Stimulated activated CD4-positive, alpha-beta T cell treated with anti-CD3 and anti-CD28 coated beads, Interleukin-12 subunit alpha, Interleukin-12 subunit beta, amount 100 ng/mL, for 48 hours (primary cell): ENCODE measurements at places on chromosomes 7 and 10.

DNA sequence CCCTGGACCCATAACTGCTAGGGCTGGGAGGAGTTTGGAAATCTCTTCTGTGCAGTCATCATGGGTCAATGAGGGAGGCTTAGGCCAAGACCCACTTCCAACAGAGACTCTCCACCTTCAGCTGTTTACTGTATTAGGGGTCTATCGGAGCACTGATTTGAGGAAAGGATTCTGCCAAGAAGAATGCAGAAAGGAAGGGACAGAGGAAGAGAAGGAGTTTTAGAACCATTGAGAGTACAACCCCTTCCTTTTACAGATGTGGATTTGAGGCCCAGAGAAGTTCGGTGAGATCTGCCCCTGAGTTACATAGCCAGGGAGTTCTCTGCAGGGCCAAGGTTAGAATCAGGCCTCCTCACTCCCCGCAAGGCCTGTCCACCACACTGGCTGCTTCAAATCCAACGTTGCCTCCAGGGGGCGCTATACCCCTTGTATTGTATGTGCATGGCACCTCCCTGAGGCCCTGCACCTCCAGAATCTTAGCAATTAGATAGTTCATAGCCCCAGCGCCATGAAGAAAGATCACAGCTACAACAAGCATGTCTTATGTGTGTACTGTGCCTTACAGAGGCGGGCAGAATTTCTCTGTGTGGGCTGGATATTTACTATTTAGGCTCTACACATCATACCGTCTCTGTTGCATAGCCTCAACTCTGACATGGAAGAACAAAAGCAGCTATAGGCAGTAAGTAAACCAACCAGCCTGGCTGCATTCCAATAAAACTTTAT, 246.8 kb downstream of the SKIDA1 start:
- peak; percentile 77 for DNase-seq

GRCh38 chr7:95631527-95631926, 35.2 kb upstream of the PDK4 start:
- DNase-seq: no peak

DNA sequence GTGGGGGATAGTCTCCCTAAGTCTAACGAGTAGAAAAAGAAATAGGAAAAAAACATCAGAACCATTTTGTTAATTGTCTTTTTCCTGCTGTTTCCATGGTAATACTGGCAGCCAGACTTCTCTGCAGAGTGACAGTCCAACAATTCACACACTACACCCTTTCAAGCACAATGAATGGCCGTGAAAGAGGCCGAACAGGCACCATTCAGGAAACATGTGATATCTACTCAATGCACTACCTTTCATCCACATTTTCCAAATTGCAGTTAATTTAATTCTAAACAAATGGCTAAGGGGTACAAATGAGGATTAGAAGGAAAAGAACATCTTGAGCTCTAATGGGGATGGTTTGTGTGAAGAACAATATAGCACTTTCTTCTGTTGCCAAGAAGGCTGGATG, 358.5 kb upstream of the ANKRD30A start:
- DNase-seq: no peak

DNA sequence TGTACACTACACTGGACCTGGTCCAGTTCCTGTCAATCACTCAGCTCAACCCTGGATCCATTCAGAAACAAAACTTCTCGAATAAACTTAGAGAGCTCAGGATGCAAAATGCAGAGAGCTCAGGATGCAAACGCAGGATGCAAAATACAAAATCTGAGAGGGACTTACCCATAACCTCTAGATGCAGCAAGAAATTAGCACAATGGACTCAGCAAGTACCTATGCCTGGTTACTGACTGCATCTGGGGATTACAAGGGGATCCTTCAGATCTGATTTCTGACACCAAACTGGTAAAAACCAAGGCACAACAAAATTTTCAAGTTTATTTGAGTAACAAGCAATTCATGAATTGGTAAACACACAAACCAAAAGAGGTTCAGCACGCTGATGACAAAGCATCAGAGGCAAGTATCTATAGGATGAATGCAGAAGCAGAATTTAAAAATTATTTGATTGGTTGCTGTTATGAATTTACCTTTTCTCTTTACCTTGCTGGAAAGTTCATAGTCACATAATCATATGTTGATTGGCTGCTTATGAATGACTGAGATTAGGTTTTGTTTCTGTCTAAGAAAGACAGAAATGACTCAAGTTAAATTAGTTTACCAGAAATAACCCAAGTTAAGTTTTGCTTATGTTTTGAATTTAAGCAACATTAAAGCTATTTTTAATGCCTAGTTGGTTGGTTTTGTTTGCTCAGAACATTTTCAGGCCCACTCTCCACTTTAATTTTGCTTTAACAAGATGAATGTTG, 11.4 kb downstream of the GIMAP6 start:
- DNase-seq: no peak

- DNase-seq: no peak
Measured at GRCh38 chr7:151342811-151343210, 1.2 kb downstream of the NUB1 start.

DNA sequence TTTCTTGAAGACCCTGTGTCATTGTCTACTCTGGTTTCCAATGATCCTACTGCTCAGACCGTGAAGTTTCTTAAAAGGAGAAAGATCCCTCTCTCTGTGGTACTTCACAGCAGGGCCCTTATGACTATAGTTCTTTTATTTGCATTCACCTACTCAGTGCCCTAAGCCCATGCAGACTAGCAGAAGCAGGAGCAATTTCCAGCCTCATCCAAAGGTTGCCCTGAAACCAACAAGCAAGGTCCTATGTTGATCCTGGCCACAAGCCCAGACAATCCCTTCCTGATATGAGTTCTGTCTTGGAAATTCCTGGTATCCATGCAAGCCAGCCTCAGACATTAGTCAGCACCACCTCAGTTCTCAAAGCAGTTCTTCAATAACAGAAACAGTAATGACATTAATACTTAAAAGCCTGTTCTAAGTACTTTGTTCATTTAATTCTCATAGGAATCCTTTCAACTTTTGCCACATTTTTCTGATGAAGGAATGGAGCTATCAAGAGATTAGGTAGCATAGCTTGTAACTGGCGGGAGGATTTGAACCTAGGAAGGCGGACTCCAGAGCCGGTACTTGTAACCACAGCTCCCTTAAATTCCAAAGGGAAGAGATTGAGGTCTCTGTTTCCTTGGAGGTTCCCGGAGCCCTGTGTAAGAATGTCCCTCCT, 58.1 kb upstream of the ST8SIA6 start:
- DNase-seq: no peak

DNA sequence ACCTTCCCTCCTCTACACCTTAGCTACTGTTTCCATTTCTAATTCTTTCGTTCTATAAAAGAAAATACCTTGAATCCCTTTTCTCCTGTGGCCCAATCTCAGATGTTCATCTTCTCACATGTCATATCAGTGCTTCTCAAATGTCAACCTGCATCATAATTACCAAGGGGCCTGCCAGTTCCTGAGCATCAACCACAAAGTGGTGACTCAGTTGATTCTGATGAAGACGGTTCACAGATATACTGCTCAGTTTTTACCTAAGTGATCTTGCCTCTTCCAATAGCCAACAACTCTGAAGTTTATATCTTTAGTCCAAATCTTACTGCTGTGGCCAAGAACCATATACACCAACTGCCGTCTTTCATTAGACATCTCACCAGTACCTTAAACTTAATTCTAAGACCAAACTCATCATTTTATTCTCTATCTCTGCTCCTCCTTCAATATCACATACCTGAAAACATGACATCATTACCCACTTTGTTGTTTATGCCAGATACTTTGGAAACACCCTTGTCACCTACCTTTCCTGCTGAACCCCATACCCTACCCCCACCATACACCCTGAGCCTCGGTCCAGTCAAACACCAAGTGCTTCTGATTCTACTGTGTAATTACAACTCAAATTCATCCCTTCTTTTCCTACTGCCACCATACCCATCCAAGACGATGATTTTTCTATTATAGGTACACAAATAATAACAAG, 115.5 kb downstream of the LMBR1 start:
- DNase-seq: no peak

- no peak for DNase-seq
Measured at GRCh38 chr10:110861930-110862649, 9.6 kb upstream of the PDCD4 start.

DNA sequence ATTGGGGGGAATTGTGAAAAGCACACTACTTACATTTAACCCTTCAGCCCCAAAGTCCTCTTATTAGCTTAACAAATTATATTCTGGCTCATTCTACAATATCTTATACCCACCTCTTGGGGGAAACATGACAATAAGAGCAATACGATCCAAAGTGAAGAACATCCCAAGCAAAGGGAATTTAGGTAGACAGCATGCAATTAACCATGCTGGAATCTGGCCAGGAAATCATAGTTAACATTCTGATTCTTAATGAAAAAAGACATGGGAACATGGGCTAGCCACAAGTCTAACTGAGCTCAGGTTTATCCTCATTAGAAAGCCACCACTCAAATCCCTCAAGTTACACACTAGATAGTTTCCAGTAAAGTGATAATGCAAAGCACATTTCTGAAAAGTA, 241.9 kb upstream of the SLC26A5 start:
- no peak for DNase-seq

DNA sequence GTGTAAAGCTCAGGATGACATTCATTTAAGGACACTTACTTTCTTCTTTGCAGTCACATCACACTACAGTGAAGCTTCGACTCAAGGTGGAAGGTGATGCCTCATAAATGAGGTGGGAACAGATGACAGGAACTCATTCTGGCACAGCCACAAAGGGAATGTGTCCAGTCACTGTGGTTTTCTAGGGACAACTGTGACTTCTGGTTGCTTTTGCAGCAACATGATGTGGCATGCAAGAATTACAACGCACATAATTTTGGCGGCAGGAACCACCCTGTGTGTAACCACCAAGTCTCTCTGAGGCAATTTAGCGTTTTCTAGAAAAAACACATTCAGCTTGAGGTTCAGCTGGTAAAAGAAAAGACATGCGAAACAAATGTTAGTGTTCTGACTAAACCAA, 32.0 kb upstream of the FERD3L start:
- no peak for DNase-seq

DNA sequence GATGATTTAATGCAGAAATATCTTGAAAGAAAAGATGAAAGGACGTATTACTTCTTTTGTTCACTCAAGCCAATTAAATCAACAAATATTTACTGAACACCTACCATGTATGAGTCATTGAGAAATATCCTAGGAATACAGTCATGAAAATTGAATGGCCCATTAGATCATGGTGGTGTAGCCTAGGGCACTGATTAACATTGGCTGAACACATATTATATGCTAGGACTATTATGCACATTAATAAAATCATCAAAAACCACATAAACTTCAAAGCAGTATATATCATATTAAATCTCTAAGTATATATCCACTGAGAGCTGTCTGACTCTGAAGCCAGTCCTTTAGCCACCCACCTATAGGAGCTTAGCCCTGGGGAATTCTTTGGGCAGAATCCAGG, 41.8 kb downstream of the FAM204A start:
- no peak for DNase-seq

DNA sequence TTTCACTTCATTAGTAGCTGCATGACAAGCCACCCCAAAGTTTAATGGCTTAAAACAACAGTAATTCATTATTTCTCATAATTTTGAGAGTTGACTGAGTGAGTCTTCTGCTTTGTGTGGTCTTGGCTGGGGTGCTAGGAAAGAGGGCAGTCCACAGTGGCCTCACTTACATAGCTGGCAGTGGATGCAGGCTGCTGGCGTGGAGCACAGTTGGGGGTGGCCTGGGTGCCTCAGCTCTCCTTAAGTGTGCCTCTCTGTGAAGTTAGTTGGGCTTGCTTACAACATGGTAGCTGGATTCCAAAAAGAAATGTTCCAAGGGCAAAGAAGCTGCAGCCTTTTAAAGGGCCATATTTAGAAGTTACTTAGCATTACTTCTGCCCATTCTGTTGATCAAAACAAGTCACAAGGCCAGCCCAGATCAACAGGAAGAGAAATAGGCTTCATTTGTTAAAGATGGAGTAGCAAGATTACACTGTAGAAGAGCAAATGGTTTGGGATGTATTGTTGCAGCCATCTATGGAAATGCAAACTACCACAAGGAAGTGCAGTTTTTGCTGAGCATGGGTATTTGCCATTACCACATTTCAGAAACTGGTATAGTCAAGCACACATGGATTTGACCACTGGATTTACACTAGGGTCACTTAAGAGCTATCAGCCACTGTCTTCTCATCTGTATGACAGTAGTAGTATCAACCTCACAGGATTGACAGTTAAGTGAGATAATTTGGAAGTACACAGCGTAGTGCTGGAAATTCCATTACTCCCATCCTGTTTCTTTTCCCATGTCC, 33.6 kb downstream of the ZEB1 start:
- no peak for DNase-seq

DNA sequence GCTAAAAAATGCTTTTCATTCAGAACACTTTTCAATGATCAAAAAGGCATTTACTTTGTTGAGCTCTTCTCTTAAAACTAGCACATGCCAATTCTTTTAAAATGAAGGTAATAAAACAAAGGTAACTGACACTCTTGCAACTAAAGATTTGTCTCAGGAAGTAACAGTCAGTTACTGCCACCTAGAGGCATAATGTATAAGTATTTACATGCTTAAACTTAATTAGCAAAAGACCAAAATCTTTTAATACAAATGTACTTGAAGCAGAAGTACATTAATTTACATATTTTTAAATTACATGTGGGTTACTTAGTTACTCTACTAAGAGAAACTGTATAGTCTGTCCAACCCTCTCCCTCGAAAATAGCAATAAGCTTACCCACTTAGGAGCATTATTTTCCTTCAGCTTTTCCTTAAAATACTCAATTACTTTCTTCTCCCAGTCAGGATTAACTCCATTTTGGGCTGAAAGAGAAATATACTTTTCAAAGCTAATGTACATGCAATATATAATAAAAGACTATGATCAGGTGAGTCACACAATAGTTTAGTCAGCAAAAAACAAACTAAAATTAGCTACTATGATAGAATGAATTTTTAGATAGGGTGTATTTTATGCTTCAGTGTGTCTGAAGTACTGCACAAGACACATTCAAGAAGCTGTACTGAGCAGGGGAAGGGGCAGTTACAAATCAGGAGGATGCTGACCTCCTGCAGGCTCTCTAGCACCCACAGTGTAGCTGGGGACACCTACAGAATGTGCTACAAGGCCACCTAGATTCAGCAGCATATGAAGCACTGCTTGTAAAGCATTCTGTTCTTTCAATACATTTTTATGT, 13.0 kb downstream of the MCMBP start:
- DNase-seq: no peak

GRCh38 chr10:23608926-23609325, 170.1 kb downstream of the OTUD1 start:
- no peak for DNase-seq

DNA sequence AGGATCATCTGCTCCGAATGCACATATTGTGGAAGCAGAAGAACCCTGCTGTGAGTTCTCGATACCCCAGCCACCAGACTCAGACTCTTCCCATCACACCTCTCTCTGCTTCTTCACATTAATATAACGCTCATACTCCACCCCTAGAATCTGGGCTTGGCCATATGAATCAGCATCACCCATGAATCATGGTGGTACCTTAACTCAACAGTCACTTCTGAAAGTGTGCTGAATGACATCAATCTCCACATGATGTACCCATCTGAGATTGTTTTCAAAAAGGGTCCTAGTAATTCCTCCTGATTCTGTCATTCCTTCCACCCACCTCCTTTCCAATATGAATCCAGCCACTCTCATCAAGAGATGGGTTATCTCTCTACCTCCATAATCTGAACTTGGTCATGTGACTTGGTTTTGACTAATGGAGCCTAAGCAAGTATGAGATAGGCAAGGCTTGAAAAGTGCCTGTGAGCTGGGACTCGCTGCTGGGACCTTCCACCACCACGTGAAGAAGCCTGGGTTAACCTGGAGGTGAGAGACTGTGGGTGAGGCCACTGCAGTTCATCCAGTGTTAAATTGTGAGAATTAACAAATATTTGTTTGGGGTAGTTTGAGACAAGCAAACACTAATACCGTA, 15.4 kb downstream of the YWHAG start:
- no peak for DNase-seq
